Stimulated activated CD8-positive, alpha-beta memory T cell treated with anti-CD3 and anti-CD28 coated beads, Interleukin-7, amount 100 ng/mL, for 4 hours (primary cell): ENCODE measurements at places on chromosomes 1 and 21.

GRCh38 chr1:232880354-232880753, 70.1 kb upstream of the NTPCR start:
- DNase-seq: no peak

GRCh38 chr1:77134359-77134758, 84.9 kb downstream of the PIGK start:
- no peak for DNase-seq

DNA sequence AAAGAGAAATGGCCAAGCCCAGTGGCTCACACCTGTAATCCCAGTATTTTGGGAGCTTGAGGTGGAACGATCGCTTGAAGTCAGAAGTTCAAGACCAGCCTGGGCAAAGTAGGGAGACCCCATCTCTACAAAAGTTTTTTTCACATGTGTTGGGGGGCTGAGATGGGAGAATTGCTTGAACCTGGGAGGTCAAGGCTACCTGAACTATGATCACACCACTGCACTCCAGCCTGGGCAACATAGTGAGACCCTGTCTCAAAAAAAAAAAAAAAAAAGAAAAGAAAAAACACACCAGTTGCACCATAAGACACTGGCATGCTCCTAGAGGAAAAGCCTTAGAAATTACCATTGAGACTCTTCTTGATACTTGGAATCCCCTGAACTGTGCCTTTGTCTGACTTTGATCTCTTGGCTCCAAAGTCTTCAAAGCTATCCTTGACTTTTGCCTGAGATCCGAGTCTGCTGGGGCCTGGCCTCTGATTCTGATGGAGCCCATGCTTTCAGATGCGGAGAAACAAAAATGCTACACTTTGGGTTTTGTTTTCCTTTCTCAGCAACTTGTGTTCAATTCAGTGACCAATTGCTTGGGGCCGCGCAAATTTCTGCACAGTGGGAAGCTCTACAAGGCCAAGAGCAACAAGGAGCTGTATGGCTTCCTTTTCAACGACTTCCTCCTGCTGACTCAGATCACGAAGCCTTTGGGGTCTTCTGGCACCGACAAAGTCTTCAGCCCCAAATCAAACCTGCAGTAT, 33.7 kb downstream of the ATP5PO start:
- no peak for DNase-seq

- DNase-seq: peak; percentile 2
These were observed 57.4 kb downstream of the OLIG1 start for GRCh38 chr21:33127154-33127867.

DNA sequence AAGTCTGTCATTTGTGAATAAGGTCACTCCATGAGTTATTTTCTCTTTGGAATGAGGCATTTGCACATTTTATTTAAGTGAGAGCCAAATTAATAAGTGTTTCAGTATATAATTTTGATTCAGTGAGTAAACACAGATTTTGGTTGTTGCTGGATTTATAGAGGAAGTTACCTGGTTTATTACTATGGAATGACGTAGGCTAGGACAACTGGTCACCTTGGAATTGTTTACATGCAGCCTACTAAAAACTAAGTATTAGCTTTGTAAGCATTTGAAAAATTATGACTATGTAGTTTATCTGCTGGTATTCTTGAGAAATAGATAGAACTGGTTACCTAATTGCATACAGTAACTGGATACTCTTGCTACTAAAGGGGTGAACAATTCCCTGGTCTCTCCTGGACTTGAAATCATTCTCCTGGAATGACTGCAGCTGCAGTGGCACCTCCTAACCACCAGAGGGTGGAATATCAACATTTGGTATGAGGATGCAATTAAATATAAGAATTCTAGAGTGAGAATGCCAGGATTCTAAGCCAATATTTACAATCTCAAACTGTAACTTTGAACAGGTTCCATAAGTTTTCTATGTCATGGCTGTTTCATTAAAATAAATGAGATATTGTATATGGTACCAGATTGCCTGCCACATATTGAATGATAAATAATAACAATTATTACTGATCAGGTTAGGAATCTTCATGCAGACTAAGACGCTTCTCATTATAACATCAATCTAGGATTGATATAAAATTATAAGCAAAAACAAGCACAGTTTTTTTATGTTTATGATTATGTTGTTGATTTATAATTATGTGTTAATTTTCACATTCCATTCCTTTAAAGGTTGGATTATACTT, 3.5 kb upstream of the KRTAP27-1 start:
- DNase-seq: no peak

GRCh38 chr1:221735999-221736398, 5.9 kb downstream of the DUSP10 start:
- no peak for DNase-seq

GRCh38 chr1:244680667-244681066, 27.7 kb downstream of the DESI2 start:
- DNase-seq: no peak

DNA sequence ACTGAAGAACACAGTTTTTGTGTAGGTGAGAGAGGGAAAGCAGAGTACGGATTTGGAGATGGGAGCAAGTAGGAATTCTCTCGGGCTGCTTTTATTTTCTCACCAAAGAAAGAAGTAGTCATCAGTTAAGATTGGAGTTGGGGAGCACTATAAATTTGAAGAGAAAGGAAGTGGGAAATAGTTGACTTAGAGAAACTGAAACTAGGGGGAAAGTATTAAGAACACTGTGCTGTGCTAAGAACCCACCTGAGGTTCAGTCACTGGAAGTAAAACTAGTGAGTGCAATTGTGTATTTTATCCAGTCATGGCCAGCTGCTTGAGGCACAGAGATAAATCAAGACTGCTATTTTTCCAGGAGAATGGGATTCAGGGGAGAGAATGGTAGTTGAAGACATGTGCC, 37.4 kb downstream of the CLCC1 start:
- no peak for DNase-seq

DNA sequence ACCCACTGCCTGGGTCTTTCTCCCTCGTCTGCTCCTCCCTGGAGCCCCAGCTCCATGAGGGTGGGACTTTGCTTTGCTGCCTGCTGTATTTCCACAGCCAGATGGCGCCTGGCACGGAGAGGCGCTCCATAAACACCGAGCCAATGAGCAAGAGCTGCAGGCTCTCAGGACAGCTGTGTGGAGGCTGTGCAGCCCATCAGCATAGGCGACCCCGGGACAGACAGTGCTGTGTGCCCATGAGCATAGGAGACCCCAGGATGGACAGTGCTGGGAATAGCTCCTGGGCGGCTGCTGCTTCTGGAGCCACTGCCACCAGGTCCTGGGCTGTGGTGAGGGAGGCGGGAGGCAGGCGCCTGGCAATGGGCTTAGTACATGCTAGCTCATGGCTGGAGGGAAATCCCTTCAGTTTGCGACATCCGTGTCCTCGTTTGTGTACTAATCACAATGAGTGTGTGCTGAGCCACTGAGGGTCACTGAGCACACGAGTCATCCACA, 29.2 kb downstream of the CEP104 start:
- no peak for DNase-seq

GRCh38 chr21:38905752-38906151, 100.0 kb downstream of the ETS2 start:
- no peak for DNase-seq

DNA sequence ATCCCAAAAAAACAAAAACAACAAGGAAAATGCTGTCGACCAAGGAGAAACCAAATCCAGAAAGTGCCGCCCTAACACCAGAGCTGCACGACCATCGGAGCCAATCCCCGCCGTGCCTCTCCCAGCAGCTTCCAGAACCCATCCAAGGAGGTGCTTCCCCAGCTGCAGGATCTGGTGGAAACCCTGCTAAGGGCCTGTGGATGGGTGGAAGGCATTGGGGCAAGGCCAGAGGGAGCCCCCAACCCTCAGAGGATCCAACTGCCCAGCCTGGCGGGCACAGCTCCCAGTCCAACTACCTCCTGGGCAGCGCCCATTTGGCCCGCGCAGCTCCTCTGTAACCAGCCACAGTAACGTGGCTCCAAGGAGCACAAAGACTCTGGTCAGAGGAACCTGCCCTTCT, 81.6 kb downstream of the NPHP4 start:
- no peak for DNase-seq

DNA sequence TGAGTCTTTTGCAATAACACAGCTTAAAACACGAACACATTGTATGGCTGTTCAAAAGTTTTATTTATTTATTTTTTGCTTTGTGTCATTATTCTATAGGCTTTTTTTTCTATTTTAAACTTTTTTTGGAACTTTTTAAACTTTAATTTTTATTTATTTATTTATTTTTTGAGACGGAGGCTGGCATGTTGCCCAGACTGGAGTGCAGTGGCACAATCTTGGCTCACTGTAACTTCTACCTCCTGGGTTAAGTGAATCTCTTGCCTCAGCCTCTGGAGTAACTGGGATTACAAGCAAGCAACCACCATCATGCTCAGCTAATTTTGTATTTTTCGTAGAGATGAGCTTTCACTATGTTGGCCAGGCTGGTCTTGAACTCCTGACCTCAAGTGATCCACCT, 88.3 kb upstream of the GADD45A start:
- DNase-seq: no peak

GRCh38 chr1:111559736-111560279, 56.4 kb upstream of the ADORA3 start:
- no peak for DNase-seq

DNA sequence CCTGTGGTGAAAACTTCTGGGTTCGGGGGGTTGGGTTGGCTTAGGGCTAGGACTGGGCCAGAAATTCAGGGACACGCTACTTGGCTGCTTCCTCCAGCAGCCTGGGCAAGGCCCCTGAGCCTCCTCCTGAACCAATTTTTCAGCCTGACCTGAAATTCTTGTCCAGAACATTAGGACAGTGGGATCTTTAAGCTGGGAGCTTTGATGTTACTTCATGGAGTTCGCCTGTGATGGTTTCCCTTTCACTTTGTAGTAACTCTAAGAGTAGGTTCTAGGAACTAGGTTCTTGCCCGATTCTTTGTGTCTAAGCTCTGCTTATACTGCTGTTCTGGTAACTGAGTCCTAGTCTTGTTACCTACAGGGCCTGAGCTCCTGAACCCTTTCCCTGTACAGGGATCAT, 75.3 kb downstream of the S1PR1 start:
- no peak for DNase-seq

- DNase-seq: no peak
These were observed 11.5 kb upstream of the LAPTM5 start for GRCh38 chr1:30768830-30769718.

DNA sequence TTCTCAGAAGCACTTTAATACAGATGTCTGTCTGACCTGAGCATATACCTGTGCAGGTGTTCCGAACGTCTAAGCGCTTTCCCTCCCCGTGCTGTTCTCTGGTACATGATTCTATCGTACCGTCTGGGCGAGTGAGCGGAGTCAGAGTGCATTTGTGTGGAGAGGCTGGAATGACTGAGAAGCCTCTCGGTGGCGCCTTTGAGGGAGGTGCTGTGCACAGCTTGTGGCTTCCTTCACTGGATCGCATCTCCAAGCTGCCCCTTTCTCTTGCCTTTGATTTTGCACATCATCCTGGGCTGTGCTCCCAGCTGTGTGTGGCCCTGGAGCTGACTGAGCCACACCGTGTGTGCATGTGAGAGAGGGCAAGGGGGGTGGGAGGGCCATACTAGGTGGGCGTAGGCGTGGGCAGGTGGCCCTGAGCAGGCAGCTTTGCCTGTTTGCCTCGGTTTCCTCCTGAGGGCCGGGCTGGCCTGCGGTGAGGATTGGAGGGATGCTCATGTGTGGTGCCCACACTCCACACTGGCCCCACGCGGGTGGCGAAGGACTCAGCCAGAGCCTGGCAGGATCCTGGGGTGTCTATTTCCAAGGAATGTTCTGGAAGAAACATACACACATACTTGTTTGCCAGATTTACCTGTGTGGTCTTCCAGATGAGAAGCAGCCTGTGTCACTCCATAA, 105.3 kb downstream of the ADARB1 start:
- DNase-seq: no peak

DNA sequence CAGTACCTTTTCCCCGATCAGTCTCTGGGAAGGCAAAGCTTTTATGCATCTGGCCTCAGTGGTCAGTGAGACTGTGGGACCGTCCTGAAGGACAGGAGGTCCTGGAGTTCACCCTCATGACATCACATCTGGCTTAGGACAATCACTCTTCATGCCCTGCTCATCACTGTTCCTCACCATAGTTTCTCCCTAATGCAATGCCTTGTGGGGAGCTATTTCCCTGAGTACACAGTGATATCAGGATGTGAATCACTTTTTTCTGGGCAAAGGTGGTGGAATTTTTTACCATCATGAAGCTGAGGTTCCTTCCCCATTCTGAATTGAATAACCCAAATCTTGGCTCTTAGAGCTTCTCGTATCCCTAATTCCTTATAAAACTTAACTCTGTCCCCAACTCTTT, 34.8 kb upstream of the CFAP126 start:
- no peak for DNase-seq

DNA sequence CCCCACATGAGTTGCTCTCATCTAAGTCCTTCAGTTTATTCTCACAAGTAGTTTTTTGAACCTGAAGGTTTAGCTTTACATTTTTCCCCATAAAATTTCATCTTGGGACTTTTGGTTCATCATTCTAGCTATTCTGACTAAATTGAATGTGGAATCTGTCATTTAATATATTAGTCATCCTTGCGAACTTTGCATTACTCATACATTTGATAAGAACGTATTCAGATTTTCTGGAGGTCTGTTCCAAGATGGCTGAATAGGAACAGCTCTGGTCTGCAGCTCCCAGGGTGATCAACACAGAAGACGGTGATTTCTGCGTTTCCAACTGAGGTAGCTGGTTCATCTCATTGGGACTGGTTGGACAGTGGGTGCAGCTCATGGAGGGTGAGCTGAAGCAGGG, 59.8 kb upstream of the CSF1 start:
- no peak for DNase-seq

DNA sequence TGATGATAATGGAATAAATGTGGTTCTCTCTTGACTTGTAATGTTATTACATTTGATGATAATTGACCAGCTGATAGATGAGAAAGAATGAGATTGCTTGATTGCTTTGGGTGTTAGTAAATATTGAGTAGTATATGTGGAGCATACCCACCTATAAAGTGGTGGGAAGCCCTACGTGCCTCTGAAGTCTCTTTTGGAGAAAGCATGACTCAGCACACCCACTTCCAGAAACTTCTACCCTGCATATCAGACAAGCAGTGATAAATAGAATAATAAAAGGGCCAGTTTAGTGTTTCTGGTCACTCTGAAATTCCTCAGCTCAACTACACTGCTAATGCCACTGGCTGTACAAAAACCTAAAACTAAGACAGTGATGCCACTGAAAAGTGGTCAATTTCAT, 288.8 kb downstream of the ZNF648 start:
- no peak for DNase-seq

- peak; percentile 72 for DNase-seq
These were observed 4.2 kb upstream of the IL19 start for GRCh38 chr1:206766251-206766856.
